Erythroblast (primary cell): ENCODE measurements at places on chromosomes 13 and 19.

DNA sequence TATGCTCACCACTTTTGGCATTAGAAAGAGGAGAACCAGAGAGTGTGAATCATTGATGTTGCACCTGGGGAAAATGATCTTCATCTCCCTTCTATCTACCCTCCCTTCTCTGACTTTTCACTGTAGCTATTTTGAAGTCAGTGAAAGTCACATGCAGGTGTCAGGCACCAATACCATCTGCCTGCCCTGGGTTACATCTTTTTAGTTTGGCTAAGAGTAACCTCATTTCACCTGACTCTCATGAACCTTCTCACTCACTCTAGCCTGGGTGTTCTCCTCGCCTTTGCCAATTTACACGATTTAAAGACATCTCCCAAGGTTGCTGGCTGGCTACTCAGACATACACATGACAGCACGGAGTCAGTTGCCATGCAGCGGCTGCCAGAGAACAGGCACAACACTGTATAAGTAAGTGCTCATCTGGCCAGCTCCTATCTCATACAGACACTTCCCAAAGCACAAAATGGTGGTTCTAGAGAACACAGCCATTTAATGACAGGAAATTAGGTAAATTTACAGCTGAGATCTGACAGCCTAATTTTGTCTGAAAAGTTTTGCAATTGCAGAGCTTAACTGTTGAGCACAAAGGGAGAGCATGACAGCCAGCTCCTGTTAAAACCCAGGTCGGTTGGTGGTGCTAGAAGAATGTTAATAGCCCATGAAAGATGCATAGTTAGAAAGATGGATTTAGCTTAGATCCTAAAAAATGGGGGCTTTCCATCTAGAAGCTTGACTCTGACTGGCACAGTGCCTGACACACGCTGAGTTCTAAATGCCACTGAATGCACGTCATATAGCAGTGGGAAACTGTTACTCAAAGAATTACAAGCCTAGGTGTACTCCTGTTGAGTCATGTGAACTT, 32.5 kb downstream of the LCP1 start:
- DNase-seq: no peak

GRCh38 chr19:54035215-54036178, 28.2 kb downstream of the VSTM1 start:
- DNase-seq: no peak

DNA sequence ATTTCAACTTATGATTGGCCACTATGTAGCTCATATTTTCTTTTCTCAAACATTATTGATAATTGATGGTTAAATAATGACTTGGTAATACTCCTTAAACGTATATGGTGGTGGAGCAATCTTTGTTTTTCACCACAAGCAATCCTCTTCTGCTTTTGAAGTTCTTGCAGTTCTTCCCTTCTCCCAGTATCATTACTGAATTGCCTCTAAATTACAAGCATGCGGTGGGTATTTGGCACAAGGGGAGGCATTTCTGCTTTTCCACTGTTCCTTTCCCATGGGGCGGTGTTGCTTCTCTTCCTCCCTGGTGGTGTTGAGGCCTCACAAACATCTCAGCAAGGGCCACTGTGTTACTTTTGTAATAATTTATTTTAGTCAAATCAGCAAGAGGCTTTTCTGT, 234.4 kb upstream of the RXFP2 start:
- no peak for DNase-seq

- no peak for DNase-seq
Measured at GRCh38 chr19:1591421-1592023, 1.1 kb downstream of the MBD3 start.

DNA sequence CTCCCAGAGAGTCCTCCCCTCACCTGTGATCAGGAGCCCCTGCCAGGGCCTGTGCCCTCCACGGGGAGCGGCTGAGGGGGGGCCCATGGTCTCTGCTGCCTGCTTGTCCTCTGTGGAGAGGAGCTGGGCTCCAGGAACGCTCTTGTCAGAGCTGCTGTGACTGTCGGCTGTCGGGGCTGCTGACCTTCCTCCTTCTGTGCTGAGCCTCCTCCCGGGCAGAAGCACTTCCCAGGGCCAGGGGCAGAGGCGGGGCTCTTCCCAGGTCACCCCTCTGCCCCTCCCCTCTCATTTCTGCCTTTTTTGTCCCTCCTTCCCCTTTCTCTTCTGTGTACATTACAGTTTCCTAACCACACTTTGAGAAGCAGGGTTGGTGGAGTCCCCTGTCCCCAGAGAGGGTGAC, at the start of gene CEACAM4:
CEACAM4 (minus strand) TSS at position 198 of the 400 bp plus-strand sequence; CDS start at position 87, 111 bp downstream.
- DNase-seq: no peak

GRCh38 chr13:47437406-47437805, 540.6 kb upstream of the HTR2A start:
- DNase-seq: no peak

- no peak for DNase-seq
Measured at GRCh38 chr19:2180881-2181632, 17.3 kb downstream of the DOT1L start.

- peak; percentile 45 for DNase-seq
Measured at GRCh38 chr19:45496349-45496953, 396 bp downstream of the RTN2 start.

DNA sequence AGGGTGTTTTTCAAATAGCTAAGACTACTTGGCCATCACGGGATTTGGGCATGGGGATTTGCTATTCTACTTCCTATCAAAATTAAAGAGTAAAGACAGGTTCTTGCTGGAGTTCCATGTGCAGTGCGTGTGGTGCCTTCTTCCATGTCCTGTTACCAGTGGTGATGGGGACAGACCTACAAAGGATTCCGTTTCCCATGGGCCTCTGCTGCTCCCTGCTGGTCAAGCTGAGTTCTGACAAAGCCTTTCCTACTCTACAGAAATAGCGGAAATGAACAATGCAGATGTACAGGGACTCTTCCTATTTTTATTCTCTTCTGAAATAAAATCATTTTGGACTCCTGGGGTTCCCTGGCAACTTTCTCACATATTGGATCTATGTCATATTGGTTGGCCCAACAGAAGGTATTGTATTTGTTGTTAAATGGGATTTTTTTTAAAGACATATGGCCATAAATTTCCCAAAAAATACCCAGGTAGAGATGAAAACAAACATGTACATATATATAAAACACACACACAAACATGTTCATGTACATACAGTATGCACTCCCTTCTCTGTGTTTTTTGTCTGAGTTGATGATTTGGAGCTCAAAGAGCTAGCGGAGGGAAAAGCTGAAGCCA, 90.5 kb upstream of the SLC15A1 start:
- DNase-seq: peak; percentile 72

DNA sequence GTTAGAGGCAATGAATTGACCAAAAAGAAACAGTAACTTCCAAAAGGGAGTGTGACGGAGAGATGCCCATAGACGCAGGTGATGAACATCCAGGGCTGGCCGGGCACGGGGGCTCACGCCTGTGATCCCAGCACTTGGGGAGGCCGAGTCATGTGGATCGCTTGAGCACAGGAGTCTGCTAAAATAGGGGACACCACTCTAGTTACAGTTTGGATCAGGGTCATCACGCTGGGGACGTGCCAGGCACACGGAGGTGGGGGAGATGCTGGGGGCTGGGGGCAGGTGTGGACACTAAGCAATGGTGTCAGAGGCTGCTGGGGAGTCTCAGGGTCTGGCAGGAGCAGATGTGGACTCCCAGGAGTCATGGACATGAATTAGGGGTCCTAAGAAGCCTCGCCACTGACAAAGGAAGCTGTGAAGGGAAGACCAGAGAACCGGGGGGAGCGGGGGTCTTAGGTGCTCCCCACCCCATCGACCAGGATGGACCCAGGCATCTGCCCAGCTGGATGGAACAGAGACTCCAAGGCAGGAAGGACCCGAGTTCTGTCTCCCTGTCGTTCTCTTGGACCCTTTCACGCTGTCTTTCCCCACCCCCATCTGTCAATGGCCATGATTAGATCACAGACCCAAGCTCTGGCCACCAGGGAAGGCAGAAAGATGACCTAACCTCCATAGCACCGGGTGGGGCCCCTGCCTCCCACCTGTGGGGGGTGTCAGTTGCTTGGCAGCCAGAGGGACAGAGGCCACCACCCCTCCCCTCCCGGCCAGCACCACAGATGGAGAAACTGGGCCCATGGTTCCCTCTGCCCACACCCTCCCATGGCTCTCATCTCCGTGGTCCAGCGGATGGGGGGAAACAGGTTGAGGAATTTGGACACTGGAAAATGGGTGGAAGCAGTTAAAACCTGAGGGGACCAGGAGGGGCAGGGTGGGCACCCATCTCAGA, 19.6 kb downstream of the CCDC8 start:
- no peak for DNase-seq

DNA sequence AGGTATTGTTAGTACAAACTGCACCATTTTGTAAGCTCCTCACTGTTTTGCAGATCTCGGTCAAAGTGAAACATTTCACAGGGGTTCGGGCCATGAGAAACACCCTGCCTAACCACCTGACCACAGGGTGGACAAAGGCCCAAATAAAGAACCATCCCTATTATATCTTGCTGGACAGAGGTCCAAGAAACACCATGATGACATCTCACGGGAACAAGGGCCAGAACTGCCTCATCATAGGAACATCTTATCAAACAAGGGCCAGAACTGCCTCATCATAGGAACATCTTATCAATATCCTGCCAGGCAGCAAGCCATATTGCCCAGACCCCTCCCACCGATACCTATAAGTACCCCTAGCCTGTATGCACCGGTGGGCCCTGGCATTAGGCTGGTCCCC, 99.7 kb downstream of the PCDH9 start:
- peak; percentile 65 for DNase-seq

GRCh38 chr13:45823583-45823982, 28.0 kb downstream of the SIAH3 start:
- peak; percentile 51 for DNase-seq

- no peak for DNase-seq
Measured at GRCh38 chr19:58460039-58460438, 6.8 kb upstream of the ZNF324 start.

DNA sequence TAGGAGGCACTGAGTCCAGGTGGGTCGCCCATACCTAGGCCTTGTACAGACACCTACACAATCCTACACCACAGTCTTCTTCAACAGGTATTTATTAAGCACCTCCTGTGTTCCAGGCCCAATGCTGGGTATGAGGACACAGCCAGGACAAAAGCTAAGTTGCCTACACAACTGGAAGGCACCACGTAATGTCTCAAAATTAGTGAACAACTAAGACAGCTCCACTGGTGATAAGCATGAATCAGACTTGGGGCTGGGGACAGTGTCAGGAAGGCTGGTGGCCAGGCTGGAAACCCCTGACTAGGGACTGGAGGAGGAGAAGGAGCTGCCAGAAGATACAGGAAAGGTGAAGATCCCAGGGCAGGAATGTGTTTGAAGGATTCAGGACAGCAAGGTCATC, 2.4 kb downstream of the SMIM24 start:
- DNase-seq: no peak

- DNase-seq: no peak
Measured at GRCh38 chr19:39304701-39305571, 8.7 kb downstream of the IFNL1 start.

- DNase-seq: no peak
Measured at GRCh38 chr13:51764184-51765141, 39.5 kb downstream of the DHRS12 start.
